ENCODE measurements at places on chromosomes 1 and 21.

DNA sequence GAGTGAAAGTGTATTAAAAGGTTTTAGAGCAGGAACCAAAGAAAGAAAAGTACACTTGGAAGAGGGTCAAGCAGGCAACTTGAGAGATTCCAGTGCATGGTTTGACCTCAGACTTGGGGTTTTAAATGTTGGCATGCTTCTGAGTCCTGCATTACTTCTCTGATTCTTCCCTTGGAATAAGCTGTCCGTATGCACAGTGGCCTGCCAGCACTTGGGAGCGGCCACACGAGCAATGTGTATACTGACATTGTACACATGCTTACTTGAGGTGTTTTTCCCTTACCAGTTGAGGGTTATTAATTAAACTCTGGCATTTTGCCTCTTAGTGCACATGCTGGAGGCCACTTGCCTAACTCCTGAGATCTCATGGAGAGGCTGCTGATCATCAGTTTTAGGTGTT lies 786.6 kb upstream of the RGS18 start:
- DNase-seq = no peak

GRCh38 chr21:15227919-15228318 lies 163.1 kb upstream of the NRIP1 start:
- no peak for DNase-seq

GRCh38 chr1:203663294-203663693 lies 36.7 kb downstream of the ATP2B4 start:
- DNase-seq = peak; percentile 51

GRCh38 chr1:172970186-172970585 lies 80.6 kb downstream of the TNFSF18 start:
- DNase-seq = no peak

- no peak for DNase-seq
Measured at GRCh38 chr1:45508295-45509151, 8.4 kb downstream of the MMACHC start.

GRCh38 chr1:45752441-45753052 lies 2.1 kb upstream of the IPP start:
- DNase-seq = no peak

DNA sequence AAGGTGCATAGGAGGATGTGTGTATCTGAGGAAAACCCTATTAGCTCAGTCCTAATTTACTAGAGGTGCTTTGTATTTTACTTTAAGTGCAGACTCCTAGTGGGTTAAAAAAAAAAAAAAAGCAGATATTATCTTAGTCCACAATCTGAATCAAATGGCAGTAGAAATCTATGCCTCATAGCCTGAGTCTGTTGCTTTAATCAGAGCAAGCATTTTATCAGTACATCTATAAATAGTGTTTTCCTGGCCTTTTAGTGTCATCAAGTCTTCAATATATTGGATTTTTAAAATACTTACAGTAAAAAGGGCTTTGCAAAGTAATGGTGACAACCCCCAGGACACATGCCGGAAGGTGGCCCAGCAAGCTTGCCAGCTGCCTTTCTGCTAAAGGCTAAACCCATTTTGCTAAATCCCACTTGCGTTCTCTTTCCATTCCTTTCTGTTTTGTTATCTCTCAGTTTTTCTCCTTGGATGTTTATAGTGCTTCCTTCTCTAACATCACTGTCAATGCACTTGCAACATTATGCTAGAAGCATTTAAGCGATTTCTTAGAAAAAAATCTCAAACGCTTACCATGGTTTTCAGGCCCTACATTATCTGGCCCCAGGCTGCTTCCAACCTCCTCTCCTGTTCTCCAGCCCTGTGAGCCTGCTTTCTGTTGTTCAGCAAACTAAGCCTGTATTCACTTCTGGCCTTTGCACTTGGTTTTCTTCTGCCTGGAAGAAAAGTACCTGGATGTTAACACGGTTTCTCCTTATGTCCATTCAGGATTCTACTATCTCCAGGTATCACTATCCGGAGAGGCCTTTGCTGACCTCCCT lies 206.3 kb downstream of the PDE4B start:
- no peak for DNase-seq

DNA sequence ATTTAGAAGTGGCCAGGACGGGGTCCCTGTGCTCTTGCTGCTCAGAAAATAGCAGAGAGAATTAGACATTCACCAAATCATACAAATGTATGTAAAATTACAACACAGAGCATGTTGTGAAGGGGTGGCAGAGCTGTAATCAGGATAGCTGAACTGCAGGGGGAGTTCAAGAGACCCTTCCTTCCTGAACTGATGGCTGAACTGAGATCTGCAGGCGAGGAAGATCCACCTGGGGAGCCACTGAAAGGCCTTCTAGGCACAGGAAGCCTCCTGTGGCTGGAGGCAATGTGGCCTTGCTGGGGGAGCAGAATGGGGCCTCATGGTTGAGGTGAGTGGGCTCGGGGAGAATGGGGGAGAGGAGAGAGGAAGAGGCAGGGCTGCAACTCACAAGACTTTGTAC lies 216.5 kb downstream of the PRDM2 start:
- no peak for DNase-seq
